Smooth muscle cell of the pulmonary artery (primary cell): ENCODE measurements at places on chromosomes 1 and 21. TPM values are rescaled to one million over a fixed set of nuclear protein-coding genes. Genes with fewer than 3 reads are reported as not detected.

The NMNAT2 gene
- total RNA-seq, result 0.33 and 2.3 TPM in 2 replicates

The CBR3 gene
- total RNA-seq, result 4.8 and 5.8 TPM in 2 replicates

The MTR gene
- total RNA-seq, result 42.4 and 45.7 TPM in 2 replicates

The TMOD4 gene
- total RNA-seq, result not detected in 2 replicates

The LRRC71 gene
- total RNA-seq, result 0.13 TPM in 1 of 2 replicates, not detected in the other

The LRRN2 gene
- total RNA-seq, result not detected in 2 replicates

The HSD3B1 gene
- not detected in 2 replicates for total RNA-seq

The KIAA1614 gene
- total RNA-seq, result 6.9 and 8.8 TPM in 2 replicates

The SYCP1 gene
- not detected in 2 replicates for total RNA-seq

The SASS6 gene
- total RNA-seq, result 1.9 and 2.0 TPM in 2 replicates

The RAD54L gene
- 1.8 and 2.5 TPM in 2 replicates for total RNA-seq

The SH2D2A gene
- total RNA-seq, result 0.13 TPM in 1 of 2 replicates, not detected in the other

The CD1E gene
- not detected in 2 replicates for total RNA-seq

The ERO1B gene
- total RNA-seq, result 2.8 and 4.2 TPM in 2 replicates

The SPOCD1 gene
- 30.7 and 63.8 TPM in 2 replicates for total RNA-seq

The SLAMF6 gene
- not detected in 2 replicates for total RNA-seq

The LSS gene
- total RNA-seq, result 90.4 and 143 TPM in 2 replicates

The GJC2 gene
- 4.2 and 5.1 TPM in 2 replicates for total RNA-seq

The ZNF593OS gene
- total RNA-seq, result not detected in 2 replicates

The KRTAP21-1 gene
- total RNA-seq, result not detected in 2 replicates

The S100A14 gene
- 0.13 TPM in 1 of 2 replicates, not detected in the other for total RNA-seq

The FAM151A gene
- not detected in 2 replicates for total RNA-seq

The LCE3E gene
- total RNA-seq, result not detected in 2 replicates

The SPATA17 gene
- total RNA-seq, result 0.66 and 1.2 TPM in 2 replicates

The KCNT2 gene
- 6.6 and 10.8 TPM in 2 replicates for total RNA-seq

The MX2 gene
- total RNA-seq, result 2.2 and 3.3 TPM in 2 replicates

The AKR7A2 gene
- 61.3 and 70.8 TPM in 2 replicates for total RNA-seq

The NGF gene
- total RNA-seq, result 6.6 and 8.8 TPM in 2 replicates

The S100A11 gene
- 77.9 and 105 TPM in 2 replicates for total RNA-seq

The PDPN gene
- 1.1 and 17.3 TPM in 2 replicates for total RNA-seq

The CATSPERE gene
- total RNA-seq, result 0.72 and 0.73 TPM in 2 replicates

The OR2L2 gene
- total RNA-seq, result not detected in 2 replicates

The CYP4A22 gene
- total RNA-seq, result not detected in 2 replicates

The ACTL8 gene
- total RNA-seq, result 0.07 TPM in 1 of 2 replicates, not detected in the other

The NR1I3 gene
- total RNA-seq, result not detected in 2 replicates

The KRTAP21-2 gene
- total RNA-seq, result not detected in 2 replicates

The KRTAP19-3 gene
- not detected in 2 replicates for total RNA-seq

The CRYBG2 gene
- not detected in 2 replicates for total RNA-seq

The C1orf116 gene
- total RNA-seq, result under 0.01 and 0.07 TPM in 2 replicates

The UROD gene
- 115 and 118 TPM in 2 replicates for total RNA-seq

The TARBP1 gene
- total RNA-seq, result 22.9 and 28.7 TPM in 2 replicates

The FHL3 gene
- 24.6 and 26.9 TPM in 2 replicates for total RNA-seq

The FCAMR gene
- total RNA-seq, result not detected in 2 replicates

The TMPRSS15 gene
- not detected in 2 replicates for total RNA-seq

The CD53 gene
- not detected in 2 replicates for total RNA-seq

The LEFTY1 gene
- total RNA-seq, result 0.13 TPM in 1 of 2 replicates, not detected in the other

The TMEM63A gene
- total RNA-seq, result 30.8 and 36.5 TPM in 2 replicates

The ZC3H12A gene
- 8.1 and 26.5 TPM in 2 replicates for total RNA-seq

The REN gene
- not detected in 2 replicates for total RNA-seq

The PCAT6 gene
- total RNA-seq, result 0.85 and 1.7 TPM in 2 replicates

The ENTREP3 gene
- 11.1 and 20.4 TPM in 2 replicates for total RNA-seq

The LMX1A gene
- not detected in 2 replicates for total RNA-seq

The DPT gene
- total RNA-seq, result 0.53 and 9.7 TPM in 2 replicates

The NBPF20 gene
- total RNA-seq, result 4.8 and 10.0 TPM in 2 replicates

The RPS27 gene
- 788 and 889 TPM in 2 replicates for total RNA-seq

The RIPPLY3 gene
- not detected in 2 replicates for total RNA-seq

The PGBD5 gene
- 0.17 and 0.20 TPM in 2 replicates for total RNA-seq
